COLO829 (cell line): ENCODE measurements at places on chromosomes 7 and 10.

- DNase-seq = peak; percentile 83
Measured at GRCh38 chr10:80493522-80494051, 39.5 kb downstream of the TSPAN14 start.

DNA sequence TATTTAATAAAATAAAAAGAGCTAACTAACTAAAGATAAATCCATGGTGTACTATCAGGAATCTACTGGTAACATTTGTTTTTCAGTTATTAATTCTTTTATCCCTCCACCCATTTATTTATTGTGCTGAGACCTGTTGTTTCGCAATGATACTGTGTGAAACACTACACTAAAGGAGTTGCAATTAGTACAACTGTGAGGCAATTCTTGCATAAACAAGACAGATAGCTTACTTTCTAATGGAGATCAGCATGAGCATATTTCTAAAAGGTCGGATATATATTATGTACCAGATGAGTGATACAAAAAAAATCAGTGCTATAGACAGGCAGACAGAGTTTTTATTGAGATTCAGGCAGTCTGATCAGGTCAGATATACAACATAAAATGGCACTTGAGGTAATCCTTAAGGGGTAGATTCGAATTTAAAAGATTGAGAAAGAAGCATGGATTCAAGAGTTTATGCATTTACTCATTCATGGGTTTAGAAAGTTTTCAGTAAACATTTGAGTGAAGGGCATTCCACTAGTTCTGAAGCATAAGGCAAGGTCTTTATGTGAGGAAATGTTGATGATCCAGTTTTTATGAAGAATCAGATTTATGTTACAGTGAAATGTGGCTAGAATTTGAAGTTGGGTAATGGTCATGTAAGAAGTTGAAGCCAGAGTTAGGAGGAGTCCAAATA lies 147.6 kb downstream of the POLR1F start:
- no peak for DNase-seq

DNA sequence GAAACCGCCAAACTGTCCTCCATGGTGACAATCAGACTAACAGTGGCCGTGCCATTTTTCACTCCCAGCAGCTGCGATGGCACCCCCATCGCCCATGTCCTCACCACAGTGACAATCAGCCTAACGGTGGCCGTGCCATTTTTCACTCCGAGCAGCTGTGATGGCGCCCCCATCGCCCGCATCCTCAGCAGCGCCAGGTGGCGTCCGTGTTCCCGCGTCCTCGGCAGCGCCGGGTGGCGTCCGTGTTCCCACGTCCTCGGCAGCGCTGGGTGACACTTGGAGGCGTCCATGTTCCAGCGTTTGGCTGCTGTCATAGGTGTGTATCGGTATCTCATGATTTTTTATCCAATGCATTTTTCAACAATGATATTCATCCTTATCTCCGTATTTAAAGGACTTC lies 267.3 kb downstream of the PTPRN2 start:
- no peak for DNase-seq

- DNase-seq = peak; percentile 23
Measured at GRCh38 chr10:10942441-10942840, 75.2 kb upstream of the CELF2 start.

GRCh38 chr10:60652628-60653027 lies 125.7 kb upstream of the CDK1 start:
- DNase-seq = no peak

DNA sequence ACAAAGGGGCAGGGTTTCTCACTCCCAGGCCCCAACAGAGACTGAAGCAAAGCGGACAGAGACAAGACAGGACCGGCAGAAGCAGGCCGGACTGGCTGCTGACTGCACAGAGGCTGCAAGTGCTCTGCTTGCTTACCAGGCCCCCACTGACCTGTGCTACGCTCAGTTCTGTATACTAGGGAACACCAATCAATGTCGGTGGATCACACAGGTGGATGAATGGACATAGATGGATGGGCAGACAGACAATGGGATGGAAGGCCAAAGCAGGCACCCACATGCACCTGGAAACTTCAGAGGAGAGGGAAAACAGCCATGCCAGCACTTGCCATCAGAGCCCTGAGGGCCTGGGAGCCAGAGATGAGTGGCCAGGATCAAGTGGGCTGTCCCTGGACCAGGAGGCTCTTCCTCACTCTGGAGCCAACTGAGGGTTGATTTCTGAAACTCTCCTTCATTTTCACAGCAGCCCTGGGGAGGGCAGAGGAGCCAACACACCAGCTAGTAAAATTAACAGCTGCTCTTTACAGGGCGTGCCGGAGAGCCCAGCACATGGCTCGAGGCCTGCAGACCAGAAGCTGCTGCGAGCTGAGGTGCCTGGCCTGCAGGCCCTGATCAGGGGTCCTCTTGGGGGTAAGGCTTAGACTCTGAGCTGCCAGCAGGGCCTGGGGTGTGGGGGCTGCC lies 243.6 kb downstream of the KCNMA1 start:
- DNase-seq = no peak

DNA sequence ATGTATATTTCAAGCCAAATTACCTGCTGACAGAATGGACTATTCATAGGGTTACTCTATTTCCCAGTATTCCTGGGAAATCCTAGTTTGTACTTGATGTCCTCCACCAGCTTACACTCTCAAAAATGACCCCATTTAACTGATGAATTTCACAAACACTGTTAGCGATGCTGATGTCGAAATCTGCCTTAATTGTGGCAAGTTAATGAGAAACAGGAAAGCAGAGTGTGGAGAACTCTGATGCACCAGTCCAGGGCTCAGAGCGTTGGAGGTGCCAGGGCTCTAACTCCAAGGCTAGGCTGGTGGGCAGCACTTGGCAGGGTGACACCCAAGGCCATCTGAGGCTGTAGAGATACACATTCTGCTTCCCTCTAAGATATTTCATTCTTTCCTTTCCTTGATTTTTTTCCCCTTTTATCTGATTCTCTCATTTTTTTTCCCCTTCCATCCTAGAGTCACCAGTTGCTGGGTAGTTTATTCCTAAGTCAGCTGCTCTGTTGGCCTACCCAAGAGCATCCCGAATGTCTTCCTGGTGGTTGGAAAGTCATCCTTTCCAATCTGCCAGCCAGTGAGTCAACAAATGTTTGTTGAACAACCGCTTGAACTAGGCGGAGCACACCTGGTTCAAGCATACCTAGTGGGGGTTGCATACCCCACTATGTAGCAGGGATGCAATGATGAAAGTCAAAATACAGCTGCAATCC lies 525.0 kb upstream of the NRP1 start:
- no peak for DNase-seq

DNA sequence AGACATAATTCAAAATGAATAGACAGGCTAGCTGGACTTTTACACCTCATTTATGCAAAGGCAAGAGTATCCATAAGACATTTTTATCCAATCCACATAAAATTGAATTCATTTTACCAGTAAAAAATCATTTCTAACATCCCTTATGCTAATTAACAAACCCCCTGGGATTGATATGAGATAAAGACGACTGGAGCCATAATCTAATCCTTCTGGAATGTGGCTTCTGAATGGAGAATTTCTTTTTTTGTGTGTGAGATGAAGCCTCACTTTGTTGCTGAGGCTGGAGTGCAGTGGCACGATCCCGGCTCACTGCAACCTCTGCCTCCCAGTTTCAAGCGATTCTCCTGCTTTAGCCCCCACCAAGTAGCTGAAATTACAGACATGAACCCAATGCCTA lies 90.4 kb downstream of the AKR1D1 start:
- DNase-seq = peak; percentile 51

GRCh38 chr7:41029072-41029499 lies 673.8 kb downstream of the INHBA start:
- peak; percentile 73 for DNase-seq

DNA sequence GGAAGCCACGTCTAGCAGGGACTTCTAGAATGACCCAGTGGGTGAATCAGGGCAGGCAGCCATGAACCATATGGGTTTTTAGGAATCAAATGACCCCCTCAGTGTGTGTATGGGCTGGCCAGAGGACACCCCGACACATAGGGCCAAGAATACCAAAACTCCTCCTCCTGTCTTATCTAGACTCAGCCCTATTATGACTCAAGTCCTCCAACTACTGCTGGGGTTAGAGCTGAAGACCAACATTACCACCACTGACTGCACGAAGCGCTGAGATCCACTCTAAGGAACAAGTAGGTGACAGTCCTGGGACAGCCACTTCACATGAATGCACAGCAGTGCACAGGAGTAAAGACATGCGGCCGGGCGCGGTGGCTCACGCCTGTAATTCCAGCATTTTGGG lies 11.5 kb upstream of the SVOPL start:
- no peak for DNase-seq
